ENCODE measurements at places on chromosomes 1 and 21.

- no peak for DNase-seq
These were observed 201.1 kb downstream of the PRDM2 start for GRCh38 chr1:13901039-13901438.

GRCh38 chr1:230849451-230850224 lies 18.7 kb downstream of the C1orf198 start:
- DNase-seq, result no peak

DNA sequence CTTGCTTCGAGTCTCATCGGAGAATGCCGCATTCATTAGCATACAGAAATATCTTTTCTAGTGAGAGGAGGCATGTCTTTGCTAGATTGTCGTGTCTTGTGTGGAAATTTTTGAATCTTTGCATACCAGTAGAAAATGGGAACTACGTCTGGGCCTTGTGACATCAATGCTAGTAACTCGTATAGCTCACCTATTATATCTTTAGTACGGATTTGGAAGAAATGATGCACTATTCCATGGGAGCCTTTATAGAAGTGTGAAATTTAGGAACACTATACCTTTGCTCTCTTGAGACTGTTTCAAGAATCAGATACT lies 835 bp downstream of the UHMK1 start:
- peak; percentile 60 for DNase-seq

- peak; percentile 69 for DNase-seq
These were observed 14.8 kb upstream of the METTL18 start for GRCh38 chr1:169809370-169810095.

- DNase-seq, result no peak
These were observed 14.8 kb downstream of the BCAR3 start for GRCh38 chr1:93666613-93667384.

Measured in suppressor macrophage treated with lipopolysaccharide for 1 hour (primary cell).